Fibroblast of mammary gland (primary cell): ENCODE measurements at places on chromosomes 13 and 19.

DNA sequence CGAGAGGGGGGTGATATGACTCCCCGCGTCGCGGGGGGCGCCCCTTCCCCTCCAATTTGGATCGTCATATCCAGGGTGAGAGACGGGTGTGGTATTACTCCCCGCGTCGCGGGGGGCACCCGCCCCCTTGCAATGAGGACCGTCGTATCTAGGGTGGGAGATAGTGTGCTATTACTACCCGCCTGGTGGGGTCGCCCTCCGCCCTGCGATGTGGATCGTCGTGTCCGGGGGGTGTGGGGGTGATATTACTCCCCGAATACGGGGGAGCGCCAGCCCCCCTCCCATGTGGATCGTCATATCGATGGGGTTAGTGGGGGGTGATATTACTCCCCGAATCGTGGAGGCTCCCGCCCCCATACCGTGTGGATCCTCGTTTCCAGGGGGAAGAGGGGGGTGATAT, 29.2 kb upstream of the RGCC start:
- DNase-seq = no peak

DNA sequence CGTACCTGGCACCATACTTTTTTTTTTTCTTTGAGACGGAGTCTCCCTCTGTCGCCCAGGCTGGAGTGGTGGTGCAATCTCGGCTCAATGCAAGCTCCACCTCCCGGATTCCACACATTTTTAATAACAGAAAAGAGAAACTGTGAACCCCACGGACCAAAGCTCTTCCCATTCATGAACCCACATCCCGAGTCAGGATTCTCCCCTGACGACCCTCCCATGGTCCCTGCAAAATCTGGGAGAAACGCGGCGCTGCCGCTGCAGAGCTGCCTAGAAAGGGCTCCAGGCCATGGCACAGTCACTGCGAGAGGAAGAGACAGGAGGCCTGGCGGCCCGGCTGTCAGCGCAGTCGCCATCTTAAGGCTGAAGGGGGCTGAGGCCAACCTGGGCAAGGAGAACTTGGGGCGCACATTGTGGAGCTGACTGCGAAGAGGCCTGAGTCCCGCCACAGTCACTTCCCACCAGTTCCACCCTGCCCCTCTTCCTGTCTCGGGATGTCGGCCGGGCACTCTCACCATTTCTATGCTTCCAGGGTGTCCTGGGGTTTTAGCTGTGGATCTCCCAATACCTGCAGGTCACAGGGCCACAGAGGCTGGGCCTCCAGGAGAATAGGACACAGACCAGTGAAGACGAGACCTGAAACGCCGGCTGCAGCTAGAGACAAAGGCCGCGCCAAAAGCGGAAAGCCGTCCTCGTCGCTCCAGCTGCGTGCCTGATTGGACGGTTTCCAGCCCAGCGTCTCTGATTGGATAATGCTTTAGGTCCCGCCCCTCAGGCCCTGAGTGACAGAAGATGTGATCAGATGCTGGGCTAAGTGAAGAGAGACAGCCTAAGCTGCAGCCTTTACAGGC, 71.0 kb downstream of the ZNF486 start:
- DNase-seq = peak; percentile 85

DNA sequence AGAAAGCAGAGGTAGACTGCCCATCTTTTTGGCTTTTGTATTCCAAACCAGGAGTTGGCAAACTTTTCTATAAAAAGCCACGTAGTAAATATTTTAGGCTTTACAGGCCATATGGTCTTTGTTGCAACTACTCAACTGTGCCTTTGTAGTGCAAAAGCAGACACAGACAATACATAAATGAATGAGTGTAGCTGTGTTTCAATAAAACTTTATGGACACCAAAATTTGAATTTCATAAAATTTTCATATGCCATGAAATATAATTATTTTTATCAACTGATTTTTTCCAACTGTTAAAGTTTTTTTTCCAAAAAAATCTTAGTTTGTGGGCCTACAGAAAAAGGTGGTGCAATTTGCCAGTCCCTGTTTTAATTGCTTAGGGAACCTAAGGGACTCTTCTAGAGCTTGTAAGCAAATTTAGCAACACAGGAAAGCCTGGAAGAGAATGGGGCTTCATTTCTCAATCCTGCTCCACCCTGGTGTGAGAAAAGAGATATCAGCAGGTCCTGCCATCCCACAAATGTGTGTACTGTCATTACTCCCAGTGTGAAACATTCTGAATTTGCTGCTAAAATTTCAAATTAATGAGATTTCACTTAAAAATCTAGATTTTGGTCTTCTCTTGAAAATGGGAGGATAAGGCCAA, 194.2 kb downstream of the RGCC start:
- DNase-seq = no peak

DNA sequence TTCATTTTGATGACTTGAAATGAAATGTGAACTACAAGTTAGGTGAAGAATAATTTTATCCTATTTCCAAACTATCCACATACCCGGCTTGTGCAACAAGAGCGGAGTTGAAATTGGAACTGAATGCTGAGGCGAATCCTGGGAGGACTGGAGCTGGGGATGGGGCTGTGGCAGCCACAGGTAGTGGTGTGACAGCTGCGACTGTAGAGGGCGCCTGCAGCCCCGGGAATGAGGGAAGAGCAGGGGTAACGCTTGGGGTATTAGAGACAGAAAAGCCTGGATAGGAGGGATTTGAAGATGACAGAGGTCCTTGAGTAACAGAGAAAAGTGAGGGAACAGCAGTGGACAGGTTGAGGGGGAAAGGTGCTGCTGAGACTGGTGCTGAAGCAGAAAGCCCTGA, 22.0 kb upstream of the STOML3 start:
- DNase-seq = no peak

DNA sequence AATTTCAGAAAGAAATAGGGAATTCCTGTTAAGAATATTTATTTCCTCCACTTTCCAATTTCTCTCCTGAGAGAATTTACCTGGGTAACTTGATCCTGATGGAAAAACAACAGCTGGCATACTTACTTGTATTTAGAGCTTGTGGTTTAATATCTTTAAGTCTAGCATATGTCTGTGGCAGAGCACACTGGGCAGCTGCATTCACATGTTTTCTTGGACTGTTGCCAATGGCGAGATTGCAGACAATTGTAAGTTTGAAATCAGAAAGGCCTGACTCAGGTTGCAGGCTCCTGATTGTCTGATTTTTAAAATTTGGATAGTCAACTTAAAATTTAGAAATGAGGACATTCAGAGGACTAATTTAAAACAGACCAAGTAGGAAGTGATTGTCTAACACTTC, 66.9 kb downstream of the NHLRC3 start:
- peak; percentile 12 for DNase-seq

- no peak for DNase-seq
These were observed 121.0 kb upstream of the SLC7A1 start for GRCh38 chr13:29716493-29716892.

- no peak for DNase-seq
These were observed 4.3 kb downstream of the BTBD2 start for GRCh38 chr19:2011169-2011568.
